ENCODE measurements at places on chromosomes 7 and 10. TPM values are rescaled to one million over a fixed set of nuclear protein-coding genes. Genes with fewer than 3 reads are reported as not detected.

Gene PDE6C
- not detected for total RNA-seq

Gene GSAP
- 2.0 TPM for total RNA-seq

- no peak for DNase-seq
Measured at GRCh38 chr7:98285157-98286092, 3.9 kb downstream of the BRI3 start.

GRCh38 chr10:81873231-81873931 lies 1.6 kb upstream of the NRG3 start:
- DNase-seq = no peak

DNA sequence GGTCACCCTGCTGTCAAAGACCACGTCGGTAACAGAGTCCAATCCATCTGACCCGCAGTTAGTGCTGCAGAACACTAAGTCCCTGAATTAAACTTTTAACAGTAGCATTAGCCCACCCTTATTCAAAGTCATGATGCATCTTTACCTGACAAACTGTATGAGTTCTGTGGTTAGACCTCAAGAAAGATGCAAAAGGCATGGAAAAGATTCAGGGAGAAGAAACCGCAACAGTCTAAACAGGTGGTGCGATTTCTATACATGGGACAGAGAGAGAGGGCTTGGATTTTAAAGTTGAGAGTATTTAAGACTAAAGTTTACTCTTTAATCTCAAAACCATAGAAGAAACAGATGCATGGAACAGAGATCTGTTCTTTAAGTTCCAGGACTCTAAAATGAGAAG lies 103.3 kb upstream of the NFE2L3 start:
- no peak for DNase-seq

DNA sequence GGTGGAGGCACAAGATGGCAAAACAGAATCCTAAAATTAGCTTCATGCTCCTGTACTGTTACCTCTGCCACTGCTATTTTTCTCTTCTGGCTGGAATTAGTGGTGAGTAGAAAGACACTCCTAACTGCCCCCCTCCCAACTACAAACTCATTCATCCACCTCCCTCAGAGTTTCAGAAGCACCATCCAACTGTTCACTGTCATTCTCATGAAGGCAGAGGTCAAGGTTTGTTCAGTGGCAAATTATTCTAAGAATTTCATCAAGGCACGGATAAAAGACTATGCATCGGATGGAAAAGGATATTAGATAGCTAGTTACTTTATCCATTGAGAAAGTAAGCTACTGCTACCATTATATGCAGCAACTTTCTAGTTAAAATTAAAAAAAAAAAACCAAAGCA lies 59.7 kb downstream of the LRGUK start:
- DNase-seq = no peak

All from CD8-positive, alpha-beta memory T cell (primary cell).